ENCODE measurements at places on chromosomes 3 and 15. TPM values are rescaled to one million over a fixed set of nuclear protein-coding genes. Genes with fewer than 3 reads are reported as not detected.

Gene SLC35G2
- total RNA-seq = 3.3 TPM

Gene NOX5
- total RNA-seq = 0.54 TPM

Gene TTC23
- total RNA-seq = 15.8 TPM

Gene DLEC1
- 0.19 TPM for total RNA-seq

Gene GOLGA8O
- total RNA-seq = not detected

- H3K4me3 ChIP-seq = no peak overlapping the region
- H3K4me1 ChIP-seq = no peaks in the 10 kb centered on the region
- H3K27ac ChIP-seq = no peak overlapping the region
- H3K27me3 ChIP-seq = no peaks in the 10 kb centered on the region
- ATAC-seq = no peak
These were observed 867.8 kb downstream of the SQOR start for GRCh38 chr15:46502667-46503066.

GRCh38 chr3:114903213-114903612 is 243.9 kb downstream of the ZBTB20 start:
- no peak for ATAC-seq
- peak overlapping the region; percentile 47 for H3K27ac ChIP-seq
- no peaks in the 10 kb centered on the region for H3K27me3 ChIP-seq
- peaks cover 49% of the 10 kb centered on the region for H3K4me1 ChIP-seq

- H3K4me3 ChIP-seq = no peak overlapping the region
- no peaks in the 10 kb centered on the region for H3K27me3 ChIP-seq
- H3K36me3 ChIP-seq = no peaks in the 10 kb centered on the region
- no peaks in the 10 kb centered on the region for H3K4me1 ChIP-seq
These were observed 195.3 kb upstream of the PLSCR5 start for GRCh38 chr3:146800484-146800883.

- peaks cover 22% of the 10 kb centered on the region for H3K4me1 ChIP-seq
- H3K36me3 ChIP-seq = no peaks in the 10 kb centered on the region
- H3K4me3 ChIP-seq = no peak overlapping the region
- no peak for ATAC-seq
- H3K27me3 ChIP-seq = no peaks in the 10 kb centered on the region
These were observed 52.7 kb downstream of the RBMS3 start for GRCh38 chr3:29333576-29333975.

- H3K36me3 ChIP-seq = no peaks in the 10 kb centered on the region
- H3K4me1 ChIP-seq = no peaks in the 10 kb centered on the region
- ATAC-seq = no peak
- H3K27me3 ChIP-seq = no peaks in the 10 kb centered on the region
- no peak overlapping the region for H3K27ac ChIP-seq
- no peak overlapping the region for H3K4me3 ChIP-seq
These were observed 94.6 kb upstream of the LPP start for GRCh38 chr3:188059351-188059750.

DNA sequence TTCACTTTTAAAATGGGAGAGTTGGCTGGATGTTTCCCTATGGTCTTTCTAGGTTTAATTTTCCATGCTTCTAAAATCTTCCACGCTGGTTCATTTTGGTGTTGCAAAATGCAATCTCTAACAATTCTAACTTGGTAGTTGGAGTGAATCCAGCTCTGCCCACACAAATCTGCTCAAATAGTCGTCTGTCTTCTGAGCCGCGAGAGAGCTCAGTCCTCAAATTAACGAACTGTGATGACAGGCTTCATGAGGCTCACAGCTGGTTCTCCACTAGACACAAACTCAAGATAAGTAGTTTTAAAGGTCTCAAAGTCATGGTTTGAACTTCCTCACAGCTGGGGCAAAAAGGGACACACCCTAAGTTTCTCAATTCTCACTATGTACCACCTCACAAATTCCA is 178.6 kb upstream of the LYSMD4 start:
- H3K27ac ChIP-seq = no peak overlapping the region
- no peak overlapping the region for H3K4me3 ChIP-seq
- peaks cover 4% of the 10 kb centered on the region for H3K27me3 ChIP-seq
- H3K36me3 ChIP-seq = no peaks in the 10 kb centered on the region
- H3K4me1 ChIP-seq = no peaks in the 10 kb centered on the region

Measured in gastroesophageal sphincter (tissue), 4 donors.